ENCODE measurements at places on chromosomes 2 and 18. TPM values are rescaled to one million over a fixed set of nuclear protein-coding genes. Genes with fewer than 3 reads are reported as not detected.

The MC4R gene
- total RNA-seq = 1.2 TPM

The SP9 gene
- total RNA-seq = not detected

The SYT4 gene
- total RNA-seq = 68.5 TPM

The FAHD2B gene
- total RNA-seq = 14.0 TPM

The CACNB4 gene
- total RNA-seq = 26.2 TPM

The KLHL41 gene
- total RNA-seq = 209 TPM

The SLC14A1 gene
- 7.1 TPM for total RNA-seq

The RND3 gene
- 82.1 TPM for total RNA-seq

The IL37 gene
- not detected for total RNA-seq

The FARSB gene
- total RNA-seq = 15.6 TPM

The TFPI gene
- 41.9 TPM for total RNA-seq

The MYO7B gene
- 0.60 TPM for total RNA-seq

The FOXD4L1 gene
- not detected for total RNA-seq

The CYP1B1 gene
- 116 TPM for total RNA-seq

The CRIM1 gene
- total RNA-seq = 158 TPM

The SCN2A gene
- 24.2 TPM for total RNA-seq

The PARD3B gene
- 36.2 TPM for total RNA-seq

The LRRTM4 gene
- 12.3 TPM for total RNA-seq

The NPHP1 gene
- 8.8 TPM for total RNA-seq

The ALK gene
- total RNA-seq = 9.5 TPM

The INO80C gene
- total RNA-seq = 16.9 TPM

The XDH gene
- total RNA-seq = 0.93 TPM

The BUB1 gene
- 14.8 TPM for total RNA-seq

The MYCN gene
- 55.0 TPM for total RNA-seq

The IL1R2 gene
- total RNA-seq = 1.0 TPM

The COL3A1 gene
- total RNA-seq = 7,166 TPM

The MRPL44 gene
- total RNA-seq = 49.7 TPM

The MALL gene
- total RNA-seq = 10.9 TPM

The LAMA1 gene
- total RNA-seq = 34.4 TPM

The LRP1B gene
- total RNA-seq = 9.5 TPM

The POTEJ gene
- 0.71 TPM for total RNA-seq

The PJVK gene
- total RNA-seq = 6.2 TPM

The TANC1 gene
- 67.7 TPM for total RNA-seq

The EVX2 gene
- not detected for total RNA-seq

The TMEM247 gene
- total RNA-seq = not detected

The PRSS56 gene
- 9.6 TPM for total RNA-seq

The HOXD11 gene
- not detected for total RNA-seq

The MYOM1 gene
- total RNA-seq = 40.7 TPM

The ZNF385B gene
- 30.8 TPM for total RNA-seq

The RFTN2 gene
- 30.3 TPM for total RNA-seq

The ANO7 gene
- total RNA-seq = 1.4 TPM

The ITGB6 gene
- 12.7 TPM for total RNA-seq

The KIAA2012 gene
- not detected for total RNA-seq

The CPLX4 gene
- 46.1 TPM for total RNA-seq

The CIB4 gene
- not detected for total RNA-seq

The OR6B2 gene
- total RNA-seq = not detected

The CCDC142 gene
- 36.7 TPM for total RNA-seq

The RFX8 gene
- total RNA-seq = 1.5 TPM

The HOXD12 gene
- not detected for total RNA-seq

The ALPP gene
- not detected for total RNA-seq

The TRPM8 gene
- 3.0 TPM for total RNA-seq

The GAREM2 gene
- 5.5 TPM for total RNA-seq

The RGPD8 gene
- 37.1 TPM for total RNA-seq

The SPOPL gene
- total RNA-seq = 34.8 TPM
